T-helper 9 cell (primary cell): ENCODE measurements at places on chromosomes 7 and 10.

- DNase-seq = no peak
These were observed 52.4 kb upstream of the RHEB start for GRCh38 chr7:151572136-151572535.

DNA sequence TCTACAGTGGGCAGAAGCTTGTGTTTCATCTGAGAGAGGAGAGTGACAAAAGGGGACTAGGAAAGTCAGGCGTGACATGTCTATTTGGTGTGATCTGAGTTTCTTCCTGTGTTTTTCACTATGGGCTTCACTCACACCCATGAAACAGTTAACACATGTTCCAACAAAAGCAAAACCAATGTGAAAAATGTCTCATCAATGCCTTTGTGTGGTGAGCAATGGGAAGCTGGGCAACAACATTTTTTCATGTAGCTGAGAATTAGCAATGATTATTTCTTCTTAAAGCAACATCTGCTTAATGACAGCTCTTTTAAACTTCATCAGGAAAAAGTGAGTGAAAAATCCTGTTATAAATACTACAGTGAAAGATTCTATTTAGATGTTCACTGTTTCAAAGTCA lies 76.2 kb downstream of the NXPH1 start:
- DNase-seq = no peak

GRCh38 chr7:130854481-130854880 lies 120.5 kb upstream of the KLF14 start:
- no peak for DNase-seq

DNA sequence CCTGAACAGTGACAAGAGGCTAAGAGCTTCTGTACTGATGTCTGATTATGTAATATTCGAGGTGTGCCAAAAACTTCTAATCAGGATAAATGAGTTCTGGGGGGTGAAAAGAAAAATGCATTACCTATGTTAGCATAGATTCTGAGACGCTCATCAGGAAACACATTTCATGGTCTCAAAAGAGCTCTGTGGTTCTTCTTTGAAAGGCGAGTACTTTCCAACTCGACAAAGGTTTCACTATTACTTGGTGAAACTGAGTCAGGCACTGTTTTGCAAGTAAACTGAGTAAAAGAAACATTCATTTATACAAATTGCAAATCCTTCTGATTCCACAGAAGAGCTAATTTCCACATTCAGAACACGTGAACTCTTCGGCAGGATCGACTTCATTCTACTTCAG lies 523.2 kb downstream of the GATA3 start:
- DNase-seq = no peak

DNA sequence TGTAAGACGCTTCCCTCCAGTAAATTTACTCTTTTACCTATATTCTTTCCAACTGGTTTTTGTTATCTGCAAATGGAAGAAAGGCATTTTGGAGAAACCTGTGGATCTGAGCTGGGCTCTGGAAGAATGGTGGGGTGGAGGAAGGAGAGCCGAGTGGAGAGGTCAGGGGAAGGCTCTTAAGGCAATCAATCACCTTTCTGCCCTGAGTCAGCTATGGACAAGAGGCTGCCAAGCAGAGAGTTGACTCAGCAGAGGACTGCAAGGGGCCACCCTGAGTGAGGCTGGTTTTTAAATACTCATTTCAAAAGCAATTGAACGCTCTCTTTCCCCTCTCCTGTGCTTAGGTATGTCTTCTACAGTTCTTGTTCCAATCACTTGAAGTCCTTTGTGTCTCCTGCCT lies 81.8 kb downstream of the SPAG6 start:
- DNase-seq = no peak

DNA sequence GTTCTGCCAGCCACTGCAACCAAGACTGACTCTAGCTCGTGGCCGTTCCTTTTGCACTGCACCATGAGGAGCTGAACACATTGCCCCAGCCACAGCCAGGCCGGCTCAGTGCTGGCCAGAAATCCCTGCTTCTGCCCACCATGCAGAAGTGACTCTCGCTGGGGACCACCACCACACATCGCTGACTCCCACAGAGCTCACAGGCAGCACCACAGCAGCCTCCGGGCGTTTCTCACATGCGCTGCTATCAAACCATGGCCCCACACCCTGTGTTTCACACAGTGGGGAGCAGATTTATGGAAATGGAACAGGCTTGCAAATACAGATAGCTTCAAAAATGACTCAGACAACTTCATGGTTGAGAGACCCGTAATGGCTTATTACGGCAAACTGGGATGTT lies 15.4 kb upstream of the SDK1 start:
- DNase-seq = no peak

DNA sequence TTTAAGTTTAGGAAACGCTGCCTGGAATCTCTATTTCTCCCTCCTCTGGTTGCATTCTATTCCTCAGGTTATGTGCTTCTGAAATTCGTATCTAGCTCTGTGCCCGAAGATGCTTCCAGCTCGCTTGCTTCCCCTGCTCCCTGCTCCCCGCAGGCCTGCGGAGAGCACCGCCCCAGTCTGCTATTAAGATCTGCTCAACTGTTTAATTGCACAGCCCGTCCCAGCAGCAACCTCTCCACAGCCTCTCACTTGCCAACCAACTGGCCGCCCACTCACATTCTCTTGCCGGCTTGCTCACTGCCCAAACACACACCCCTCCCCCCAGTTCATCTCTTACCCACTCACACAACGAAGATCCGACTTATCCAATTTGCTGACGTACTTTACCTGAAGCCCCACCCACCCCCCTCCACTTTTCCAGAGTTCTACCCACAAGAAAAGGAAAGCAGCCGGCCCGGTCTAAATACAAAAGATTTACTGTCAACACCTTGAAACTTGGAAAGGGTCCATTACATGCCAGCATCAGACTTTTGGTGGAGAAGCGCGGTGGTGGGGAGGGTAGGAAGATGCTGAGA lies 167.3 kb upstream of the KLF14 start:
- no peak for DNase-seq

- no peak for DNase-seq
These were observed 255.6 kb upstream of the HABP2 start for GRCh38 chr10:113297226-113297625.

GRCh38 chr10:11209830-11210181 lies 192.1 kb downstream of the CELF2 start:
- no peak for DNase-seq

GRCh38 chr10:60733517-60733822 lies 44.8 kb upstream of the CDK1 start:
- no peak for DNase-seq

DNA sequence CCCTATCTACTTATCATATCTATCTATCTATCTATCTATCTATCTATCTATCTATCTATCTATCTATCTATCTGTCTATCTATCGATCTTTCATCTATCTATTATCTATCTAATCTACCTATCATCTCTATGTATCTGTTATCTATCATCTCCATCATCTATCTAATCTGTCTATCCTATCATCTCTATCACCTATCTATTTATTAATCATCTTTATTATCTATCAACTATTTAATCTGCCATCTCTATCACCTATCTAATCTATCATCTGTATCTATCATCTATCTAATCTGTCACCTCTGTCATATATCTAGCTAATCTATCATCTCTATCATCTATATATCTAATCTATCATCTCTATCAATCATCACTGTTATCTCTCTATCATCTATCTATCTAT lies 736.3 kb downstream of the TYW1 start:
- DNase-seq = no peak

DNA sequence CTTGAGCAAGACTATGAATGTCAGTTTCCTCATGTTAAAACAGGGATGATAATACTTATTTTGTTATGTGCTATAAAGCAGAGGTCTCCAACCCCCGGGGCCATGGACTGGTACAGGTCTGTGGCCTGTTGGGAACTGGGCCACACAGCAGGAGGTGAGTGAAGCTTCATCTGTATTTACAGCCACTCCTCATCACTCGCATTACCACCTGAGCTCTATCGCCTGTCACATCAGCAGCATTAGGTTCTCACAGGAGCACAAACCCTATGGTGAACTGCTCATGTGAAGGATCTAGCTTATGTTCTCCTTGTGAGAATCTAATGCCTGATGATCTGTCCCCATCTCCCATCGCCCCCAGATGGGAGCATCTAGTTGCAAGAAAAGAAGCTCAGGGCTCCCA lies 365.3 kb upstream of the SMIM30 start:
- DNase-seq = no peak

GRCh38 chr7:23960361-23960760 lies 250.3 kb downstream of the STK31 start:
- DNase-seq = no peak

DNA sequence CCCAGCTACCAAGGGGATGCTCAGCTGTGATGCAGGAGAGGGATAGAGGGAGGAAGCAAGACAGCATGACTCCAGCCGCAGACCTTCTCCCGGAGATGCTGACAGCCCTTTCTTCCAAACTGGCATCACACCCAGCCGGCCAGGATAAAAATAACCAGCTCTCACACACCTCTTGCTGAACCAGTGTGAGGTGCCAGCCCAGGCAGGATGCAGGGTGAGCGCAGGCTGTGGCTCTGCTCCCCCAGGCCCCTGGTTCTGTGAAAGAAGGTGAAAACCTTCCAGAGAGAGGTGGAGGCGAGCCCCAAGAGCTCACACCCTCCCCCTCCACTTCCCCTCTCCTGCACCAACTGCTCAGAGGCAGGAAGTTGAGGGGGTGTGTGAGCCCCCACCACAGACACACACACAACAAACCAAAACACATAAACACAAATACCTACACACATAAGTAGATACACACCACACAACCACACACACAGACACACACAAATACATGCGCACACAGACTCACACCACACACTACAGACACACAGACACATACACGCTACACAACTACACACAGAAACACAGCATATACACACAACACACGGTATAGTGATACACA lies 4.0 kb downstream of the GPR15LG start:
- no peak for DNase-seq

GRCh38 chr10:51733057-51733456 lies 33.7 kb upstream of the CSTF2T start:
- DNase-seq = no peak
